ENCODE measurements at places on chromosomes 1 and 21.

DNA sequence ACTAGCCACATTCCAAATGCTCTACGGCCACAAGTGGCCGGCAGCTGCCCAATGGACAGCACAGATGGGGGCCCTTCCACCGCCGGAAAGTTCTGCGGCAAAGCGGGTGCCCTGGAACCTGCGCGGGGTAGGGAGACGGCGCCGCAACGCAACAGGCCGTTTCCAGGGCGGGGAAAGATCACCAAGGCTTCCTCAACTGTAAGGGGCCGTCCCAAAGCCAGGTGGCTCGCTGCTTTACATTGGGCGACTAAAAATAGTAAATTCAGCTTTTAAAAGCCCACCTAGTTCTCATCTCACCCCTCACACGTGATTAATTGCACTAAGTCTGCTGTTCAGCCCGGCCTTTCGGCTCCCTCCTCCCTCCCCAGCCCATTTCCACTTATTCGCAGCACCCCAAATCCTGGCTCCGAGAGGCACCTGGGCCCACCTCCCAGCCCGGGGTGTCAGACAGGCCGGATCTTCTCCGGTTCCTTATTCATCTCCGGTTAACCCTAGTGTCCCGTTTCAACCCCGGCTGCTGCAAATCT, 643 bp downstream of the CFAP298 start:
- peak; percentile 2 for ATAC-seq

- peak; percentile 36 for ATAC-seq
Measured at GRCh38 chr1:164565357-164565756, 6.4 kb downstream of the PBX1 start.

- no peak for ATAC-seq
Measured at GRCh38 chr1:201311356-201312011, 28.2 kb downstream of the PKP1 start.

DNA sequence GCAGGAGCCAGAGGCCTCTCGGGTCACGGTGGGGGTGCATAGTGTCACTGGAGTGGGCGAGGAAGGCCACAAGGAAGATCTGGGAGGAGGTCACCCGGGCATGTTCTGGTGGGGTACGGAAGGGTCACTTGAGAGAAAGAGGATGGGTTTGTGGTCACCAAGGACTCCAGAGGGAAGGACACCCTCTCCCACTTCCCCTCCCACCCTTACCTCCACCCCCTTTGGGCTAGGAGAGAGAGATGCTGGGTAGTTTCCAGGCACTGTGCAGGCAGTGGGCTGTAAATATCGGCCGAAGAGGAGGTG, 703 bp downstream of the AMIGO1 start:
- no peak for ATAC-seq

DNA sequence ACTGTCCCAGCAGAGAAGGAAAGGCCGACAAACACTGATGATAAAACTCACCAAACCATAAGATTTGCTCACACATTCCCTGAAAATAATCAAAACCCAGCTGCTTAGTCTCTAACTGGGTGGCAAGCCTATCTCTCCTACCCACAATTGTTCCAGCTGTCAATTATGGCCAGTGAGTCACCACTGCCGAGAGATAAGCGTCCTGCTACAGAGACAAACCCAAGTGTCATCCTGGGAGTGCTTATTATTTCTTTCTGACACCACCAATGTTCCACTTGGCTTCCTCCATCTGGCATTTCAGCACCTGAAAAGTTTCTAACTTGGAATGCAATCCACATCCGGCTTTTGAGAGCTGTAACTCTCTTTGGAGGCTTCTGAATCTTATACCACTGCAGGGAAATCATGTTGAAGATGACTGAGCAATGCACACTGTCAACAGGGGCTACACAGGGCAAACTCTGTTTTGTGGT, 51.5 kb upstream of the VAV3 start:
- ATAC-seq = peak; percentile 81
